H1 (cell line): ENCODE measurements at places on chromosomes 13 and 19. TPM values are rescaled to one million over a fixed set of nuclear protein-coding genes. Genes with fewer than 3 reads are reported as not detected.

- H3K27me3 ChIP-seq, result no peaks in the 10 kb centered on the region
- no peak overlapping the region for H3K27ac ChIP-seq
- H3K36me3 ChIP-seq, result no peaks in the 10 kb centered on the region
Observed at GRCh38 chr13:66974174-66974573, 256.0 kb downstream of the PCDH9 start.

Gene GARRE1
- polyA plus RNA-seq, result 16.4 and 23.6 TPM in 2 replicates

DNA sequence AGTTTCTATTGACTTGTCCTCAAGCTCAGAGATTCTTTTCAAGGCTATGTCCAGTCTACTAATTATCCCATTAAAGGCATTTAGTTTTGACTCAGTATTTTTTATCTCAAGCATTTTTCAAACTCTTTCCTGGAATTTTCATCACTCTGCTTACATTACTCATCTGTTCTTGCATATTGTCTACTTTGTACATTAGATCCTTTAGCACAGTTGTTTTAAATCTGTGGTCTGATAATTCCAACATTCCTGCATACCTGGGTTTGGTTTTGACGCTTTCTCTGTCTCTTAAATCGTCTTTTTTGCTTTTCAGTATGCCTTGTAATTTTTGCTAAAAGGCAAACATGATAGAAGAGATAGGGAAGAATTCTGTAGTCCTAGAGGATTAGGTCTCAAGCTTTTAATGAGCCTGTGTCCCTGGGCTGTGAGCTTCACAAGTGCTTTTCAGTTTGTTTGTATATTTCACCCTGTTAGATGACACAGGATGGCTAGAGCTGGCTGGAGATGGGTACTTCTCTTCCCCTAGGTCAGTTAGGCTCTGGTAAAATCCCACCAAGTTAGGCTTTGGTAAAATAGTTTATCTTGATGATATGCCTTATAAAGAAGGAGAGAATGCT, 46.1 kb upstream of the GPC6 start:
- no peaks in the 10 kb centered on the region for H3K27me3 ChIP-seq
- DNase-seq, result no peak
- no peaks in the 10 kb centered on the region for H3K4me1 ChIP-seq
- no peak overlapping the region for H3K27ac ChIP-seq
- no peak overlapping the region for H3K4me3 ChIP-seq

Gene IRF2BP1
- 12.1 and 22.1 TPM in 2 replicates for polyA plus RNA-seq

GRCh38 chr13:39284801-39285388, 246.6 kb downstream of the NHLRC3 start:
- H3K27me3 ChIP-seq, result no peaks in the 10 kb centered on the region
- H3K4me1 ChIP-seq, result no peaks in the 10 kb centered on the region
- no peak overlapping the region for H3K4me3 ChIP-seq
- H3K27ac ChIP-seq, result no peak overlapping the region
- no peaks in the 10 kb centered on the region for H3K36me3 ChIP-seq
- DNase-seq, result no peak

DNA sequence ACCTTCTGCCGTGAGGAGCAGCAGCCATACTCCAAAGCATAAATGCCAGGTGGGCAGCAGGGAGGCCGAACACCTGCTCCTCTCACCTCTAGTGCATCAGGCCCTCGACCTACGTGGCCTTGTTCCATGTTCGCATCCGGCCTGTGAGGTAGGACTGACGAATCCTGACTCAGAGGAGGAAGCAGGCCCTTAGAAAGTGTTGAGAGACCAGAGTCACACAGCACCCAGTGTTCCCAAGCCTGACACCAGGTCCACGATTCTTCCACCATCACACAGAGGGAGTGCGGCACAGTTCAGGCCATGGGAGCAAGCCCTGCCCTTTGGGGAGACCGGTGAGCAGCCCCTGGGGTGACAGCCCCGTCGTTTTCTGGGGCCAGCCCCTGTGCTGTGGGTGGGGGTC, 14.7 kb downstream of the ATP12A start:
- DNase-seq, result no peak
- H3K4me3 ChIP-seq, result no peak overlapping the region
- H3K36me3 ChIP-seq, result no peaks in the 10 kb centered on the region
- H3K27me3 ChIP-seq, result no peaks in the 10 kb centered on the region
- no peak overlapping the region for H3K27ac ChIP-seq
